ENCODE measurements at places on chromosomes 1 and 21. TPM values are rescaled to one million over a fixed set of nuclear protein-coding genes. Genes with fewer than 3 reads are reported as not detected.

CLCNKA gene
- 0.66 TPM for total RNA-seq

GJA5 gene
- total RNA-seq = 4.2 TPM

ZBED6 gene
- total RNA-seq = 21.6 TPM

TNN gene
- 0.51 TPM for total RNA-seq

KCNK2 gene
- 2.9 TPM for total RNA-seq

Measured in subcutaneous adipose tissue (tissue), 4 donors.